Activated CD8-positive, alpha-beta memory T cell treated with anti-CD3 and anti-CD28 coated beads, Interleukin-2, amount 10 ng/mL, durations not matched to agents 7 days and 5 days (primary cell): ENCODE measurements at places on chromosomes 3 and 15. TPM values are rescaled to one million over a fixed set of nuclear protein-coding genes. Genes with fewer than 3 reads are reported as not detected.

- H3K27ac ChIP-seq, result no peak overlapping the region
- no peak for DNase-seq
Observed at GRCh38 chr3:145864336-145864735, 296.6 kb downstream of the PLOD2 start.

DNA sequence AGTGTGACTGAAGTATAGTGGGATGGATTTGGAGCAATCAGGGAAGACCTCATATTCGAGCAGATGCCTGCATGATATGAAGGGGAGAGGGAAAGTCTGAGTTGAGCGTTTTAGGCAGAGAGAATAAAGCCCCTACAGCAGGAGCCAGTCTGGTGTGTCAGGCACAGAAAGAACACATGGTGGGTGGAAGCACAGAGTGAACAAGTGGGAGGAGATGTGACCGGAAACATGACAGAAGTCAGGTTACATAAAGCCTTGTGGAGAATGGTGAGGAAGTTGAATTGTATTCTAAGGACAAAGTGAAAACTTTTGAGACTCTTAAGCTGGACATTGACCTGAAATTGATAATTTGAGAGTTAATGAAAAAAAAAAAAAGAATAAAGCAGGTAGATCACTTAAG, 541.0 kb downstream of the PLOD2 start:
- H3K4me1 ChIP-seq, result no peaks in the 10 kb centered on the region
- no peaks in the 10 kb centered on the region for H3K27me3 ChIP-seq
- no peak overlapping the region for H3K27ac ChIP-seq
- no peak for DNase-seq

- H3K4me3 ChIP-seq, result no peak overlapping the region
- H3K4me1 ChIP-seq, result no peaks in the 10 kb centered on the region
- H3K27ac ChIP-seq, result no peak overlapping the region
- H3K27me3 ChIP-seq, result no peaks in the 10 kb centered on the region
- DNase-seq, result no peak
Observed at GRCh38 chr3:165254812-165255211, 58.6 kb upstream of the SLITRK3 start.

GRCh38 chr3:170327040-170327808, 30.3 kb upstream of the SKIL start:
- H3K36me3 ChIP-seq, result no peaks in the 10 kb centered on the region
- H3K27me3 ChIP-seq, result peaks cover 14% of the 10 kb centered on the region

Gene GPR160
- 3.6 TPM for total RNA-seq

Gene DUOXA2
- total RNA-seq, result not detected

- H3K4me3 ChIP-seq, result no peak overlapping the region
- H3K27ac ChIP-seq, result peak overlapping the region; percentile 77
Observed at GRCh38 chr15:38554354-38554753, 10.3 kb downstream of the RASGRP1 start.

Gene TMCO5A
- total RNA-seq, result not detected

DNA sequence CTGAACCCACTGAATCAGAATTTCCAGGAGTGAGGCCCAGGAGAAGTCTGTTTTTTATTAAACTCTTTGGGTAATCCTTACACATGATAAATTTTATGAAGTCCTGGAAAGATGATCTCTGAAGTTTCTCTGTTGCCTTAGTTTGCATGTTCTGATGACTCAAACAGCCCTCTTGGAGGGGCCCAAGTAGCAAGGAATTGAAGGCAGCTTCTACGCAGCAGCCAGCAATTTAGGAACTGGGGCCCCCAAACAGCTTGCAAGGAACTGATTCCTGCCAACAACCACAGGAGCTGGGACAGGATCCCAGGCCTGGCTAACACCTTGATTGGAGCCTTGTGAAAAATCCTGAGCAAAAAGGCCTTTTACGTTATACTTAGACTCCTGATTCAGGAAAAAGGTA, 5.4 kb upstream of the ACP3 start:
- no peaks in the 10 kb centered on the region for H3K36me3 ChIP-seq
- H3K27ac ChIP-seq, result no peak overlapping the region
- H3K4me1 ChIP-seq, result no peaks in the 10 kb centered on the region
- DNase-seq, result no peak
- no peak overlapping the region for H3K4me3 ChIP-seq

GRCh38 chr15:41032079-41032328, 78.7 kb downstream of the CHAC1 start:
- H3K27me3 ChIP-seq, result no peaks in the 10 kb centered on the region
- H3K36me3 ChIP-seq, result peaks cover 13% of the 10 kb centered on the region
- H3K4me3 ChIP-seq, result no peak overlapping the region
- no peak for DNase-seq
- H3K4me1 ChIP-seq, result peaks cover 9% of the 10 kb centered on the region

- no peaks in the 10 kb centered on the region for H3K27me3 ChIP-seq
- H3K4me3 ChIP-seq, result no peak overlapping the region
- peaks cover 14% of the 10 kb centered on the region for H3K36me3 ChIP-seq
- no peak for DNase-seq
- H3K4me1 ChIP-seq, result no peaks in the 10 kb centered on the region
Observed at GRCh38 chr3:183123891-183124290, 24.6 kb upstream of the MCCC1 start.

- no peak overlapping the region for H3K4me3 ChIP-seq
- H3K4me1 ChIP-seq, result peaks cover 22% of the 10 kb centered on the region
- H3K27ac ChIP-seq, result peak overlapping the region; percentile 75
- H3K36me3 ChIP-seq, result no peaks in the 10 kb centered on the region
- H3K27me3 ChIP-seq, result no peaks in the 10 kb centered on the region
- DNase-seq, result no peak
Observed at GRCh38 chr15:28985691-28986090, 99.9 kb downstream of the APBA2 start.

Gene ALDH1A2
- 1.5 TPM for total RNA-seq

DNA sequence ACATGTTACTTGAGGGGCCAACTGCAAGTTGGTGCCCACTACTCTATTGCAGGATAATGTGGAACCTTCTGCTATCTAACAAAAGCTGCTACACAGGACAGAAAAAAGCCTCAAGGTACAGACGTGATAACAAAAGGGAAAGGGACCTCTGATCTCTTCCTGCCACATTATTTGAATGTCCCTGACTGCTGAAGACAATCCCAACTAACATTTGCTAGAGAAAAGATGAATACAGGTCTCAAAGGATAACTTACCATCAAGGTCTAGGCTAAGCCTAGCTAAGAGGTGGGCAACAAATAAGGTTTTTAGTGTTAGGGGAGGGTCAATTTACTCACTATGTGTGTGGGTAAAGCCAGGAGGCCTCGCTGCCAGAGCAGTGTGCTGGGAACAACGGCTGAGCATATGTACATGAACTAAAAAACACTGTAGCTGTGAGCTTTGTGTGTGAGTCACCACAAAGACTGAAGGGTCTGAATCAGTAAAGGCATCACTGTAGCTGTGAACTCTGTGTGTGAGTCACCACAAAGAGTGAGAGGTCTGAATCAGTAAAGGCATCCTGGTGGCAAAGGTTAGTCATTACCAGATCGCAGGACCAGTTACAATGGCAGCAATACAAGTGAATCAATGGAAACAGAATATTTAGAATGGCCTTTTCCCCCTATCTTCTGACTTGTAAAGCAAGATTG, 111.7 kb downstream of the LMLN start:
- peaks cover 28% of the 10 kb centered on the region for H3K27me3 ChIP-seq
- no peaks in the 10 kb centered on the region for H3K36me3 ChIP-seq
- H3K4me3 ChIP-seq, result peak overlapping the region; percentile 14
- peak overlapping the region; percentile 81 for H3K27ac ChIP-seq
- peak; percentile 76 for DNase-seq

- peaks cover under 1% of the 10 kb centered on the region for H3K36me3 ChIP-seq
- H3K4me1 ChIP-seq, result peaks cover 64% of the 10 kb centered on the region
- peak; percentile 79 for DNase-seq
- H3K4me3 ChIP-seq, result peak within 1 kb of the TSS; percentile 77
- H3K27ac ChIP-seq, result peak within 1 kb of the TSS; percentile 81
Observed at GRCh38 chr15:91853511-91853947, at the start of gene SLCO3A1. TSS of gene SLCO3A1 (plus strand) at chr15:91853708.

Gene NOX5
- not detected for total RNA-seq

GRCh38 chr3:57826952-57827723, 71.0 kb downstream of the SLMAP start:
- no peaks in the 10 kb centered on the region for H3K4me1 ChIP-seq
- no peak overlapping the region for H3K4me3 ChIP-seq
- no peak overlapping the region for H3K27ac ChIP-seq
- DNase-seq, result no peak

DNA sequence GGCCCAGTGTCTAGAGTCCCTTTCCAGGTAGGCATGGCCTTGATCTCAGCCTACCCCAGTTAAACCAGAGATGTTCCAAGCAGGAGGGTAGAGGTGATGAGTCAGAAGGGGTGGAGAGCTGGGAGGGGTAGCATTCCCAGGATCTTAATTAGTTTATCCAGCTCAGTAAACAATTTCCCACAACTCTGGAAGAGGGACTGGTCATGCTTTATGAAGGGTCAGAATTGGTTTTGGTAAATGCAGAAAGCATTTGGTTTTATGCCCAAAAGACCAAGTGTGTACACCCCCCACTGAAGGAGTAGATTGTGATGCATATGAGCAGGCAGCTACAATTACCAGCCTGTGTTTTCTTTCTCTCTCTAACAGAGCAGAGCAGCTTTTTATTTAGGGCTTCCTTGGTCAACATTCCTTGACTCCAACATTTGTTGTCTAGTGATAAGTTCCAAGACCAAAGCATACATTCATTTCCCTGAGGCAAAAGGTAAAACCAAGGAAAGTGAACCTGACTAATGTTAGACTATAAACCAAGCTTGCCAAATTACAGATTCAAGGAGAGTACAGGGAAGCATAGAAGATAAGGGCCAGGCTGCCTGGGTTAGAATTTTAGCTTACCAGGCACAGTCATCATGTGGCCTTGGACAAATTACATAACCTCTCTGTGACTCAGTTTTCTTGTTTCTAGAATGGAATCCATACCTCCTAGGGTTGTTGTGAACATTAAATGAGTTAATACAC, 17.6 kb downstream of the EXOSC7 start:
- H3K36me3 ChIP-seq, result peaks cover 50% of the 10 kb centered on the region
- H3K27me3 ChIP-seq, result no peaks in the 10 kb centered on the region
- H3K4me3 ChIP-seq, result no peak overlapping the region
- DNase-seq, result no peak
- no peak overlapping the region for H3K27ac ChIP-seq
- peaks cover 29% of the 10 kb centered on the region for H3K4me1 ChIP-seq

DNA sequence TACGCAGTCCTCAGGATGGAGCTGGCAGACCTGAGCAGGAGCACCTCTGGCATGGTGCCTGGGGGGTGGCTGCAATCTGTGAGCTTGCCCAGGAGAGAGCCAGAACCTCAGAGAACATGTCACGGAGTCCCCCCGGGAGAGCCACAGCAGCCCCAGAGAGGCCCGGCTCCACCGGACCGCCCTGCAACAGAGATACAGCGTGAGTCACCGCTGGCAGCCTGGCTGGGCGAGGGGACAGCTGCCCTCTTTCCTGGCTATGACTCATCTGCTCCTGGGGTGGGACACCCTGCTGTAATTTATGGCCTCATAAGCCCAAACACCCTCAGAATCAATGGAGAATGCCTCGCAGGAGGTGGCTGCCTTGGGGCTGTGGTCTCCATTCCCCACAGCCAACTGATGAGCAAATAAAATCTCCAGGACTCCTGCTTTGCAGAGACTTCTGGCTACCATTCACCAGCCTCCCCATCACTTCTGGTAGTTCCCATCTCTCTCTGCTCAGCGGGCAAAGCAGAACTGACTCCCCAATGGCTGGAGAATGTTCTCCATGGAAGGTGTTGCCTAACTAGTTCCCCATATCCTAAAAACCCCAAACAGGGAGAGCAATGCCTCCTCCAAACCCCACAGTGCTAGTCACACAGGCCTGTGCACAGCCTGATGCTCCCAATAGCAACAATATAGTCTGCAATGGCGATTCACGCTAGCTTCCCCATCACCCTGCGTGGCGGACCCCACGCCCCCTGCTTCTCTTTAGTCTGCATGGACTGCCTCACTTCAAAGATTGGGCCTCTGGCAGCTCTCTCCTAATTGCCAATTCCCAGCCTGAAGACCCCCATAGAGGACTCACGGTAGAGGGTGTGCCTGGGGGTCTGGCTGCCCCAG, 21.6 kb downstream of the ACSBG1 start:
- no peak for DNase-seq
- H3K27ac ChIP-seq, result no peak overlapping the region
- H3K4me3 ChIP-seq, result no peak overlapping the region

DNA sequence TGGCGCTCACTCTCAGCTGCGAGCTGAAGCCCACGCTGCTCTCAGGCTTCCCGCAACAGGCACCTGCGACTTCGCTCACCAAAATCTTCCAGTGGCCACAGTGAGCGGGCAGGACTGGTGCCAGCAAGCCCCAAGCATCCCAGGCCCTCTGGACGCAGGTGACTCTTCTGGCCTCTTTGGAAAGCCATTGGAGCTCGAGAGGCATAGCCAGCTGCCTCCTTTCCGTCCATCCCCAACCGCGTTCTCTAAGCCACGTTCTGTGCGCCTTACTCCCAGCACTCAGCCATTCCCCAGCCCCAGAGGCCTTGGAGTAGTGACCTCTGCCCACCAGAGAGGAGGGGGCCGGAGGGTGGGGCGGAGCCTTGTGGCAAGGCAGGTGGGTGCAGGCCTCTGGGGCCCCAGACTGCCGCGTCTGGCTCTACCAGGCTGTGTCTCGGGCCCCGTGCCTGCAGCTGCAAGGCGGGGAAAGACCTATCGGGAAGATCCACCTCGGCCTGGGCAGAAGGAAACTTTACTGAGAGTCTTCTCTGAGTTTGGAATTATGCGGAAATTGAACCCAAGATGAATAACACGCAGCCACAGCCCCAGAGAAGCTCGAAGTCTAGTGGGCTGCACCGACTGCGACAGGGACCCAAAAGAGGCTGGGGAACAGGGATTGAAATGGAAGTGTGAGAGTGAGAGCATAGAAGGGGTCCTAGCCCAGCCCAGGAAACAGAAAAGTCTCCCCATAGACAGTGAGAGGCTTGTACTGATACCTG, 3.6 kb upstream of the SOX14 start:
- H3K4me1 ChIP-seq, result peaks cover 2% of the 10 kb centered on the region
- no peak for DNase-seq
- no peak overlapping the region for H3K27ac ChIP-seq
- no peaks in the 10 kb centered on the region for H3K36me3 ChIP-seq
- peaks cover 59% of the 10 kb centered on the region for H3K27me3 ChIP-seq
- H3K4me3 ChIP-seq, result no peak overlapping the region

Gene COX5A
- total RNA-seq, result 326 TPM

- H3K4me3 ChIP-seq, result no peak overlapping the region
- DNase-seq, result no peak
- peaks cover 2% of the 10 kb centered on the region for H3K4me1 ChIP-seq
- H3K36me3 ChIP-seq, result no peaks in the 10 kb centered on the region
- peaks cover 8% of the 10 kb centered on the region for H3K27me3 ChIP-seq
Observed at GRCh38 chr3:138023754-138024153, 13.8 kb downstream of the CLDN18 start.

- no peak overlapping the region for H3K4me3 ChIP-seq
- no peak overlapping the region for H3K27ac ChIP-seq
- H3K27me3 ChIP-seq, result no peaks in the 10 kb centered on the region
- peaks cover 8% of the 10 kb centered on the region for H3K36me3 ChIP-seq
Observed at GRCh38 chr3:53295410-53295809, 39.6 kb upstream of the TKT start.

DNA sequence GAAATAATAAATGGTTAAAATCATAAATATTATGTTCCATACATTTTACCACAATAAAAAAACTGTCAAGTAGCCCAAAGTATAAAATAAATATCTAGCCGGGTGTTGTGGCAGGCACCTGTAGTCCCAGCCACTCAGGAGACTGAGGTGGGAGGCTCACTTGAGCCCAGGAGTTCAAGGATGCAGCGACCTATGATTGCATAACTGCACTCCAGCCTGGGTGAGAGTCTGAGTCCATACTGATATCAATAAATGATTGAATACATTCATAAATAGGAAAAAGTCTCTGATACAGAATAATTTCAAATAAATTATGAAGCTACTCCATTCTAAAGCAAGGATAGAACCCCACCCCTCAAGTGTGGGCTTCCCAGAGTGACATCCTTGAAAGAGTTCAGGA, 68.5 kb upstream of the GATA2 start:
- H3K27me3 ChIP-seq, result peaks cover 45% of the 10 kb centered on the region
- peaks cover 7% of the 10 kb centered on the region for H3K4me1 ChIP-seq
- H3K27ac ChIP-seq, result no peak overlapping the region
- no peak for DNase-seq
- no peak overlapping the region for H3K4me3 ChIP-seq
